ENCODE measurements at places on chromosomes 16 and 17.

- no peak for DNase-seq
Observed at GRCh38 chr17:57240648-57241047, 15.7 kb upstream of the MSI2 start.

DNA sequence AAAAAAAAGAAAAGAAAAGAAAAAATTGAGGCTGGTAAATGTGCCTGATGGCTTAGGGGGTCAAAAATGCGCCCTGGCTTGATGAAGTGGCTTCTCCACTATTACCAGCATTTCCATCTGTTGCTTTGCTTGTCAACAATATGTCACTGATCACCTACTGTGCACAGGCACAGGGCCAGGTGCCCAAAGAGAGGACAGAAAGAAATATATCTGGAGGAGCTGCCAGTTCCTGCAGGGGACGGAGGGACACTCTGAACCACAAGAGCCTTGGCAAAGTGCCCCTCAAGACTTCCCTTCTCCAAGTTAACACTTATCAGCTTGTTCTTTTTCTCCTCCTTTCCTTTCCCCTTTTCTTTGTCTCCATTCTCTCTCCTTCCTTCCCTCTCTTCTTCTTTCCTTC, 34.7 kb downstream of the GINS3 start:
- no peak for DNase-seq

- no peak for DNase-seq
Observed at GRCh38 chr17:80953471-80954315, 37.9 kb upstream of the CHMP6 start.

DNA sequence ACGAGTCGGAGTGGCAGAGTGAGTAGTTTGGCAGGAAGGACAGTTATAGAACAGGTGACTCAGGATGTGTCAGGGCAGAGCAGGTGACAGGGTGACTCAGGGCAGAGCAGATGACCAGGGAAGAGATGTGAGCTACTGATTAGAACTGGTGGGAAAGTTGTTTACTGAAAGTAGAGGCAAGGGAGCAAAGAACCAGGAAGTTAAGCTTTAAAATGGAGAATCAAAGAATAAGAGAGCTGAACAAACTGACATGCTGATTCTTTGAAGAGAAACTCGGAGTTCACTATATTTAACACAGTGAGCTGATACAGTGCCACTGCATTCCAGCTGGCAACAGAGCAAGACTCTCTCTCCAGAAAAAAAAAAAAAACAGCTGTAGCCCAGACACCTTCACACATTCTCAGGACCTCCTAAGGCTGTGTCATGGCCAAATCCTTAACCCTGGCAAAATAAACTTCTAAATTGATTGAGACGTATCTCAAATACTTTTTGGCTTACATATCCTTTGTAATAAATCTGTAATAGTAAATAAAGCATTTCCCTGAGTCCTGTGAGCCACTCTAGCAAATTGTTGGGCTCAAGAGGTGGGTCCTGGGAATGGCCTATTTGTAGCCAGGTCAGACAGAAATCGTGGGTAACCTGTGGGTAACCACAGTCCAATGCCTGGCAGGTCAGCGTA, 12.3 kb upstream of the UBE2I start:
- DNase-seq, result no peak

DNA sequence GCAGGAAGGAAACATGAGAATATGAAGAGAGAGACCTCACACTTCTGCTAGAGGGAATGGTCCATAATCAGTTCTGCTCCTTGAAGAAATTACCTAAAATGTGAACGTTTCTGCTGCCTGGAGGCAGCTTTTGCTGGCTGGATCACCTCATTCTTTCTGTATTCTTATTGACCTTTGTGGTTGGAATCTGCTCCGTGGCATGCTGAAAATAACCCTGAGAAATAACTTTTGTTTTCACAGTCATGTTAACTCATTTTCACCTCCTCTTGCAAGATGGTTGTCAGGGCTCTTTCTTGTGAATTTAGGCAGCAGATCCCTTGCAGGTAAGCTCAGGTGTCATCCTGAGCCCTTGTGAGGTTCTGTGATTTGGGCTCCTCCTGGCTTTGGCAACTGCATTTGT, 70.2 kb downstream of the IRF8 start:
- DNase-seq, result no peak

- no peak for DNase-seq
Observed at GRCh38 chr17:29176558-29177351, 3.4 kb downstream of the MYO18A start.

All from osteocyte (in vitro differentiated cells).